Activated CD4-positive, alpha-beta T cell treated with anti-CD3 and anti-CD28 coated beads, Interleukin-2, amount 10 ng/mL, durations not matched to agents 24 days and 14 days (primary cell): ENCODE measurements at places on chromosomes 7 and 10.

- H3K27me3 ChIP-seq: no peaks in the 10 kb centered on the region
- no peak overlapping the region for H3K4me3 ChIP-seq
- DNase-seq: no peak
- no peak overlapping the region for H3K27ac ChIP-seq
- peaks cover 2% of the 10 kb centered on the region for H3K4me1 ChIP-seq
- H3K36me3 ChIP-seq: no peaks in the 10 kb centered on the region
Observed at GRCh38 chr10:31263903-31264302, 55.1 kb upstream of the ZEB1 start.

DNA sequence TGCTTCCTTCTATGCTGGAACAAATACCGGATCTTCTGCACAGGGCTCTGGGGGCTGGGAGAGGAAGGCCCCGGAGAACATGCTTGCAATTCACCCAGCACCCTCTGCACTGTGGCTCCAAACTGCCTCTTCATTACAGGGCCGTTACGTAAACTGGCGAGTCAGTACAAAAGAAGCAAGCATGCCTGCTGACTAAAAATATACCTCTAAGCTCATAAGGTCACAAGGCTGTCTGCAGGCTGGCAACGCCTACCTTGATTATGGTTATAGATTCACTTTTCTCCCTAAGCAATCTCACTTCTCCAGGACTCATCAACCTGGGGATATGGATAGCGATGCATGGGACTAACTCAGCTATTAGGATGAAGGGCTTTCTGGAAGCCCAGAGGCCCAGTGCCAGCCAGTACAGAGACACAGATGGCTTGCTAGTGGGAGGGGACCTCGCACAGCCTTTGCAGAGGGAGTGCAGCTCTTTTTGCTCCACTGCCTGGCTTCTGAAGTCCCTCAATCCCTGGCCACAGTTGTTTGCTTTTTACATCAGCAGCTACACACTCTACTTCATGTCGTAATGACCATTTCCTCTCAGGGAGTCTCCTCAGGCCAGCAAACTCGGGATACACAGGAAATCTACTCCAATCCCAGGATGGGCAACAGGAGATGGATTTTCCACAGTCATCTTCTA is 96.1 kb downstream of the SH3PXD2A start:
- peaks cover 14% of the 10 kb centered on the region for H3K27me3 ChIP-seq
- DNase-seq: peak; percentile 76
- H3K4me1 ChIP-seq: peaks cover 57% of the 10 kb centered on the region
- peak overlapping the region; percentile 85 for H3K27ac ChIP-seq
- H3K36me3 ChIP-seq: no peaks in the 10 kb centered on the region
- H3K4me3 ChIP-seq: peak overlapping the region; percentile 67

DNA sequence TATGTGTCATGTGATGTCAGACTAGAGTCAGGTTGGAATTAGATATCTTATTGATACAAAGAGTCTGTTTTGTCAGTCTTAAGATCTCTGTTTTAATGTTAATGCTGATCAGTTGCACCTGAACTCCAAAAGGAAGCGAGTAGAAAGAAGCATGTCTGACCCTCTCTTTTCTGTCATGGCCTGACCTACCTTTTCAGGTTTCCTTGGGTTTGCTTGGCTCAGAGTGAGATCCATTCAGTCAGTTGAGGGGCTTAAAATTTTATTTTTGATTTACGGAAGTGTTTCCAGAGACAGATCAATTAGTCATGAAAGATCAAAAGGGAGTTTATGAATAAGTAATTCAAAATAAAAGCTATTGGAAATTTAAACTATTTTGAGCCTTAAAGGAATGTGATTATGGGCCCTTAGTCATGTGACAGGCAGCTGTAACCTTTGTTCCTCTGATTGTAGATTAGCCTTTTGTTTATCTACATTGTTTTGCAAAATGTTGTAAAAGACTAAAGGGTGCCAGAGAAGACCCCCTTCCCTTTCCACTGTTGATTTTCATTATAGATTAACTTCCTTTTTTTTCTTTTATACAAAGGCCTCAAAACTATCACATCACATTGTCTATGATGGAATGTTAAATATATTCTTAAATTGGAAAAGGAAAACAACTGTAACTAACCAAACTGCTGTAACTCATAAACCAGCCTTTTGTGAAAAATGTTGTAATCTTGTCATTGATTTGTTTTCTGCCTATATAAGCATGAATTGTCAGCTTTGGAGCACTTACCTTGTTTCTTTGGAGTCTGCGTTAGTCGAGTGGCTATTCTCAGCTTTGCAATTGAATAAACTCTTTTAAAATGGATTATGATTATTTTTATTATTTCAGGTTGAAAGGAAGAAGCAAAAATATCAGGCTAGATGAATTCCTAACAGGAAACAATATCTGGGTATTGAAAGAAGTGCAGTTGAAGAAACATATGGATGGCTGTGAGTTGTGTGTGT is 195.5 kb upstream of the MBL2 start:
- no peaks in the 10 kb centered on the region for H3K27me3 ChIP-seq
- DNase-seq: no peak
- no peaks in the 10 kb centered on the region for H3K4me1 ChIP-seq

DNA sequence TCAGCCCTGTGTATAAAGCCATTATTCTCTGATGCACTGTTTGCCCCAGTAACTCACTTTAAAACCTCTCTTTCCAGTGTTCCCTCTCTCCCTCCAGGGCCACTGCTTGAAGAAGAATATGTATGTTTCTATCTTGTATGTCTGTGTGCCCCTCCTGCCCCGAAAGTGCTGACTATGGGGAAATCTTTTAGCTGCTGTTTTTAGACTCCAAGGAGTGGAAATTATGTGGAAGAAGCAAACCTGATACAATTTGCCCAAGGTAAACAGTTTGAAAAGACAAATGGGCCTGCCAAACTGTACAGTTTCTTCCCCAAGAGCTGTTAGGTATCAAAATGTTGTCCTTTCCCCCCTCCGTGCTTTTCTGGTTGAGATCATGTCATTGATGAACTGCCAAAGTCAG is 3.4 kb downstream of the ADRA2A start:
- DNase-seq: no peak
- H3K4me1 ChIP-seq: peaks cover 7% of the 10 kb centered on the region
- H3K36me3 ChIP-seq: peaks cover 2% of the 10 kb centered on the region
- no peak overlapping the region for H3K4me3 ChIP-seq
- H3K27ac ChIP-seq: no peak overlapping the region

DNA sequence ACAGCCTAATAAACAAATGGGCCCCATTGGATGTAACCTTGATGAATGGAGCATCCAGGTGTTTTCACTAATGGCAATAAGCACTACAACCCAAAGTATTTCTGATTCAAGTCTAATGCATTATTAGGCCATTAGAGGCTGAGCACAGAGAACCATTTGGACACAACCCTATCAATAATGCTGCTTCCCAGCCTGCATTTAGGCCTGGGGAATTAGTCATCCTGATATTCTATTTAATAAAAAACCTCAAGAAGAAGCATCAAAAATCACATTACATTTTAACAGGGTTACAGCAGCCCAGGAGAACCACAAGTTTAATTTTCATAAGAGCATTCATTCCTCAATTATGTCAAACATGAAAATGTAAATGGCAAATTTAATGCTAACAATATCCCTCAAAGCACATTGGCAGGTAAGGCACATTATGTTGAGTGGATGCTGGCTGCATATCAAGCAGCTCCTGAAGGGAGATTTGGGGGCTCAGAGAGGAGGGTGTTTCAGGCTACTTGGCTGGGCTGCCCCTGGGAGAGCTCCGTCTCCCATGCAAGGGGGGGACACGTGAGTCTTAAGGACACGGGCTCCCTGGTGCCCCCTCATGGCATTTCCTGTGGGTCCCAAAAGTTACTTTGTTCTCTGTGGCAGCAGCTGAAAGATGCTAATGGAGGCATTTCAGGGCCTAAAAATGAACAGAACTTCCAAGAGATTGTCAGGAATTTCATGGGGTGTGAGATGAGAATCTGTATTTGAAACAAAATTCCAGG is 143.4 kb downstream of the HERPUD2 start:
- DNase-seq: no peak
- peaks cover 17% of the 10 kb centered on the region for H3K27me3 ChIP-seq
- no peaks in the 10 kb centered on the region for H3K4me1 ChIP-seq

- no peak overlapping the region for H3K4me3 ChIP-seq
- no peak for DNase-seq
- no peaks in the 10 kb centered on the region for H3K27me3 ChIP-seq
- no peaks in the 10 kb centered on the region for H3K4me1 ChIP-seq
Observed at GRCh38 chr7:111951052-111951451, 255.1 kb downstream of the DOCK4 start.

- no peak overlapping the region for H3K4me3 ChIP-seq
- H3K4me1 ChIP-seq: no peaks in the 10 kb centered on the region
- H3K36me3 ChIP-seq: no peaks in the 10 kb centered on the region
- H3K27ac ChIP-seq: no peak overlapping the region
- H3K27me3 ChIP-seq: no peaks in the 10 kb centered on the region
Observed at GRCh38 chr7:67807826-67808225, 811.2 kb downstream of the TYW1 start.

GRCh38 chr7:94391726-94392392 is 2.8 kb upstream of the COL1A2 start:
- peaks cover 28% of the 10 kb centered on the region for H3K4me1 ChIP-seq
- peak overlapping the region; percentile 77 for H3K4me3 ChIP-seq
- peak; percentile 83 for DNase-seq
- no peaks in the 10 kb centered on the region for H3K36me3 ChIP-seq
